ENCODE measurements at places on chromosomes 1 and 21. TPM values are rescaled to one million over a fixed set of nuclear protein-coding genes. Genes with fewer than 3 reads are reported as not detected.

The PAX7 gene
- 1.5 TPM for total RNA-seq

The WDR64 gene
- not detected for total RNA-seq

The SLFNL1 gene
- 0.59 TPM for total RNA-seq

The TMEM269 gene
- 0.11 TPM for total RNA-seq

The ZNF691 gene
- total RNA-seq = 15.4 TPM

The SELL gene
- 15.9 TPM for total RNA-seq

The OR6F1 gene
- not detected for total RNA-seq

Measured in spinal cord (tissue), 10 donors.